ENCODE measurements at places on chromosomes 5 and 9. TPM values are rescaled to one million over a fixed set of nuclear protein-coding genes. Genes with fewer than 3 reads are reported as not detected.

Gene MAMDC2
- 2.7 TPM for total RNA-seq

DNA sequence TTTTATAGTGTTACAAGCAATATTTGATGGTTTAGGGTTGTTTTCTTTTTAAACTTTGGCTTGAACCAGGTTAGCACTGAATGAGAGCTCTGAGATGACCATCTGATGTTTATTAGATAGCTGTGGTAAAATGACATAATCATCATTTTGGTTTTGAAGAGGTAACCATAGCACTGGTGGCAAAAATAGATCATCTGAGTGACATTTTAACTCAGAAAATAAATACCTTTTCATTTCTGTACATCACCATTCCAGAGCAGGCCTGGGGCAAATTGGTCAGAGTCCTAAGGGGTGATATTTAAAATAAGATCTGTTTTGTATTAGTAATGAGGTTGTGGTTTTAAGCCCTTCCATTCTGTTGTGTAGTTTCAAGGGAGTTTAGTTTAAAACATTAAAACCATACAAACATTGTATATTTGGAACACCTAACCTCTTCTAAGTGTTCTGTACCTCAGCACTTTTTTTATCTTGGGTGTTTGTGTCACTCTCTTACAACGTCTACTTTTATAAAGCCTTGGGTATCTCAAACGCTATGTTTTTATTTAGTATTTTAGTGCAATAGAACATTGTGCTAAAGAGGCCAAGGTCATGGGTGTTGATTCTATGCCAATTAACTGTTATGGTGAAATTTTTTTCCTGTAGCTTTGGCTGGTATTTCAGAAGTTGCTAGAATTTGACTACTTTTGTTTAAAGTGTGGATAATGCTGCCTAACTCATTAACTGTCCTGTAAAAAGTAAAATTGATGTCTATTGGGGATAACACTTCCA, 166.1 kb downstream of the CD180 start:
- DNase-seq: no peak

Gene NR5A1
- 0.13 TPM for total RNA-seq

- no peak for DNase-seq
Observed at GRCh38 chr9:130601100-130601499, 21.7 kb downstream of the FUBP3 start.

Gene PIP5K1B
- not detected for total RNA-seq

DNA sequence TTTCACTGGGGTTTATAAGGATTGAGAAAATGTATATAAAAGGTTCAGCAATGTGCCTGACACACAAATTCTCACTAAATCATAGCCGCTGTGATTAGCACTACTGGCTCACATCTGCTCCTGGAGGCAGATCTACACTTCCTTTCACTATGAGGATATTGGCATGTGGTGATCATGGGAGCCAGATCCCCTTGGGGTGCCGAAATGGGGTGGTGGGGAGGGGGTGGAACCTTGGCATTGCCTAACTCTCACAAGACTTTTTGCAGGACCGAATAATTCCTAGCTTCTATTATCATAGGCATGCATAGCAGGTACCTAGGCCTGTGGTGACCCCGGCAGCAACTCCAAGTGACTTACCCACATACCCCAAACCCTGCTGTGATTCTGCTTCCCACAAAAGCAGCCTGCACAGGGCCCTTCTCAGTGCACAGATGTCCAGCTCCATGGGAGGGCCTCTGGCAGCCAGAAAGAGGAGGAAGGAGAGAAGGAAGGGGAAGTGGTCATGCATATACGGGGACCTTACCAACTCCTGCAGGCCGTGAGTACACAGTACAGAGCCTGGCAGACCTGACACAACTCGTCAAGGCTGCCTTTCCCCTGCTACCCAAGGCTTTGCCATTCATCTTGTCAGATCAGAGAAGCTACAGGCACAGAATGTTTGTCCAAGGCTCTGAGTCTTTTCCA, 61.3 kb upstream of the IQGAP2 start:
- no peak for DNase-seq

Gene LHX3
- total RNA-seq: 0.22 TPM

Measured in PC-9 (cell line).